Metanephros (tissue), 2 donors: ENCODE measurements at places on chromosomes 12 and 14. TPM values are rescaled to one million over a fixed set of nuclear protein-coding genes. Genes with fewer than 3 reads are reported as not detected.

Gene DNAJC22
- 14.1 TPM for total RNA-seq

Gene LALBA
- total RNA-seq: not detected

Gene IGFBP6
- 32.1 TPM for total RNA-seq

Gene DHH
- total RNA-seq: 0.88 TPM

Gene TMEM132D
- 1.3 TPM for total RNA-seq

Gene GABARAPL1
- total RNA-seq: 93.0 TPM
